Hematopoietic multipotent progenitor cell (in vitro differentiated cells): ENCODE measurements at places on chromosomes 4 and X.
A peak's percentile ranks its signal among the peaks of the same experiment; 100 is the strongest.

DNA sequence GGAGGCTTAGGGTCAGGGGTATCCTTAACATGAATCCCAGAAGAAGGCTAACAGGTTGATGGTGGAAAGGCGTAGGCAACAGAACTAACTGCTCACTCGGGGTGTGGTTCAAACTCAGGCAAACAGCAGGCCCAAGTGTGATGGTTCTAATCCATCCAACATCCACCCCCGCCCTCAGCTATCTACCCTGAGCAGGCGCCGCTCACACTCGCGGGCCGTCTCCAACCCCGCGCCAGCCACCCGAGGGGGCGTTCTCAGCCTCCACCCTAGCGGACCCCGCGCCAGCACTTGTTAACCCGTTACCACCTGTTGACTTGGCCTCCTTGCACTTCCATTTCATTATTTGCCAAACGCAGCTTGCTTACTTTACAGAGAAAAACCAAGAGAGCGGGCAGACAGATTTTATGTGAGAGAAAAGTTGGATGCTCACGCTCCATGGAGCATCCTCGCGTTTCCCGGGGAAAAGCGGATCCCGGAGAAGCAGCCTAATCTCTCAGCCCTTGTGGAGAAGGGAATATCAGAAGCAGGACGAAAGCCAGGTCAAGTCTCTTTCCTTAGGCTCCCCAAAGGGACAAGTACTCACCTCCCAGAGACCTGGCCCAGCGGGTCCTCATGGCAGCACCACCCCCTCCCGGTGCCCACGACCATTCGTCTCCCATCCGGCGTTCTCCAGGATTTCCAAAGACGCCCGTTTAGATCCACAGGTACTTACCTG is 773 bp downstream of the SNCA start:
- DNase-seq, result peak; percentile 35

GRCh38 chrX:77444545-77444944 is 2.6 kb upstream of the FGF16 start:
- no peak for DNase-seq

DNA sequence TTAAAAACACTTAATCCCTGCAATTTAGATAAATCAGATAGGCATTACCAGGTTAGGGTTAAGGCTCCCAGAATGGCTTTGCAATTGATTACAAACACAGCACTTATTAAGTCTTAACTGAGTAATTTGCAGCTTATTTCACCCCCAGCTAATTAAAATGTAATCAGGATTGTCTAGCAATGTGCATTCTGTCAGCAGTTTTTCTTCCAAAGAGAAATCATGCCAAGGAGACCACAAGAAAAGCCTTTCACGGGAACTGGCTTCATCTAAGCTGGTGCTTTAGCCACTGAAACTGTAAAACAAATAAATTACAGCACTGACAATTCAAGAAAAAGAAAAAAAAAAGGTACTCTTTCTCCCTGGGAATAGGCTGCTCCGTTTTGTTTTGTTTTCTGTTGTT is 2.1 kb downstream of the ANOS1 start:
- no peak for DNase-seq

GRCh38 chr4:27068151-27068867 is 207.7 kb downstream of the STIM2 start:
- DNase-seq, result no peak

DNA sequence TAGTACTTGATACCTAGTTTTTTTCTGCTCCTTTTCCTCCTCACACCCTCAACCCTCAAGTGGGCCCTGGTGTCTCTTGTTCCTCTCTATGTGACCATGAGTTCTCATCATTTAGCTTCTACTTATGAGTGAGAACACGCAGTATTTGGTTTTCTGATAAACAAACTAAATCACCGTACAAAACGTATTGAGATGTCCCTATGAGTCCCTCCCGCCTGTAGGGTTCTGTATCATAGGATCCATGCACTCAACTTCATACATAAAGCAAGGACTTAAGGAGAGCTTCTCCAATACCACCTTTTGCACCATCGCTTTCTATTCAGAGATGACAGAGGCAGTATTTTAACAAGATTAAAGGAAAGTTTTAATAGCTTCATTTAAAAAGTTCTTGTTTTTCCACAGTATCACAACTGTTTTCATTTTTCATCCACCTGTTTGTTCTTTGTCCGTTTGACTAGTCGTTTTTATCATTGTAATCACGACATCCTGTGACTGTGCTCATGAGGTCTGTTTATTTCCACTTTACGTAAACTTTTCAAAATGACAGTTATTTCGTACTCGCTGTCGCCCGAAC is 457 bp upstream of the RAB9A start:
- DNase-seq, result no peak
